ENCODE measurements at places on chromosomes 3 and 15.
A peak's percentile ranks its signal among the peaks of the same experiment; 100 is the strongest.

DNA sequence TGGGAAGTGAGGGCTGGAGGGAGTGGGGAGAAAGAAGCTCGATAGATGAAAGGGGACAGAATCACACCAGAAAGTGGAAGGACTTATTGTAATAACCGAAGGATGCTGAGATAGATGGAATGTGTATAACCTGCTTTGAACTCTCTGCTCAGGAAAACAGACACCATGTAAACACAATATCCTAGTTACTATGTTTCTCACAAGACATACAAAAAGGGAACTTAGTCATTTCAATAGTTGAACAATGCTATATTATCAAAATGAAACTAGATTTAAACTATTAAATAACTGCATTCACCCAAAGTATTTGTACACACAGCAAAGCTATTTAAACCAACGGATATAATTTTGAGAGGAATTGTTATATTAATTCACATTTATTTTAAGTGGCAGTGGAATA is 108.3 kb upstream of the GADL1 start:
- no peak for DNase-seq

DNA sequence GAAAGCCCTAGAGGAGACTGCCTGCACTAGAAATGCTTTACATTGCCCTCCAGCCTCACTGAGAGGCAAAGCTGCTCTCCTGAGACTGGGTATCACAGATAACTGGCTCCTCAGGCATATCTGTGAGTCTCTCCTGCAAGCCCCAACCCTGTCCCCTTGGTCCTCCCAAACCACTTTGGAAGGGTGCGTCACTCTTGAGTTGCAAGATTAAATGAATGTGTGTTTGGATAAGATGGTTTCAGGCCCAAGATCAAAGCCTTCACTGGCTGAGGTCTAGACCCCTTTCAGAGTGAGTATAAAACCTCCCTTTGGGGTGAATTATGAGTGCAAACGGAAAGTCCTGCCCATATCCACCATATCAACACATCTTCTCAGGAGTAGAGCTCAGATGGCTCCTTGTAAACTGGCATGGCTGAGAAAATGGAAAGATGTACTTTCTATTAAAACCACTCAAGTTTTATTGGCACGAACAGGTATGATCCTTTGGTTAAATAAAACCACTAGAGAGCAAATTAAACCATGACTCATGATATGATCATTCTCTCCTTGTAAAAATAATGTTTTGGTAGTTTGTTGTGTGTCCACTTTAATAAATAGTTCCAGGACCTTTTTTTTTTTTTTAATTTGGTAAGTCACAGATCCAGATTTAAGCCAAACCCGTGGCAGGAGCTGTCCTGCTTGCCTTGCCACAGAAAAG is 164.0 kb downstream of the CHST2 start:
- peak; percentile 92 for DNase-seq

DNA sequence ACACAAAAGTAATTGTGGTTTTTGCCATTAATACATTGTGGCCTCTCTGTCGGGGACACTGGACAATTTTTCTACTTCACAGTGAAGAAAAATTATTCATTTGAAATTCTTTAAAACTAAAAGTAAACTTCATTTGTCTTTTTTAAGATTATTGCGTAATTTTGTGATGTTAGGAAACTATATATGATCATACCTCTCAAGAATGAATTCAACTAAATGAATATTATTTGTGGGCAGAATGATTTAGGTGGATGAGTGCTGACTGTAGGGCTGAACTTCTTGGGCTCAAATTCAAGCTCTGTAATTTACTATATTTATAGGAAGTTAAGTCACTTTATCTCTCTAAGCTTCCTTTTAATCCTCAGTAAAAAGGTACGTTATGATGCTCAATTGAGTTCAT is 441.2 kb downstream of the ROBO1 start:
- no peak for DNase-seq

DNA sequence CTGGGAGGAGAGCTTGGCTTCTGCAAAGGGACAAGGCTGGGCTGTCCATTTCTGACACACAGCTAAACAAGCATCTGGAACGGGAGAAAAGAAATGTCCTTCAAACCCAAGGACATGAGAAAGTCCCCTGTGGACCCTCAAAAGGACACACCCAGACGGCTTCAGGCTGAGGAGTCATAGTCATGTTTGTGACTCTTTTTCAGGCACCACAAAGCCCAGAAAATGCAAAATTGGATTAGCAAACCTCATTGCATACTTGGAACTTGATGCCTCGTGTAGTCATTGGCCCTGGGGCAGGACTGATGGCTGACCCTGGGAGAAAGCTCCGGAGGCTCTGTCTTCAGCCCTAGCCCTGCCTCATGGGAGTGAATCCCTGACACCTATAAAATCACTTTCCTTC is 21.5 kb downstream of the FAM174B start:
- DNase-seq: peak; percentile 62

DNA sequence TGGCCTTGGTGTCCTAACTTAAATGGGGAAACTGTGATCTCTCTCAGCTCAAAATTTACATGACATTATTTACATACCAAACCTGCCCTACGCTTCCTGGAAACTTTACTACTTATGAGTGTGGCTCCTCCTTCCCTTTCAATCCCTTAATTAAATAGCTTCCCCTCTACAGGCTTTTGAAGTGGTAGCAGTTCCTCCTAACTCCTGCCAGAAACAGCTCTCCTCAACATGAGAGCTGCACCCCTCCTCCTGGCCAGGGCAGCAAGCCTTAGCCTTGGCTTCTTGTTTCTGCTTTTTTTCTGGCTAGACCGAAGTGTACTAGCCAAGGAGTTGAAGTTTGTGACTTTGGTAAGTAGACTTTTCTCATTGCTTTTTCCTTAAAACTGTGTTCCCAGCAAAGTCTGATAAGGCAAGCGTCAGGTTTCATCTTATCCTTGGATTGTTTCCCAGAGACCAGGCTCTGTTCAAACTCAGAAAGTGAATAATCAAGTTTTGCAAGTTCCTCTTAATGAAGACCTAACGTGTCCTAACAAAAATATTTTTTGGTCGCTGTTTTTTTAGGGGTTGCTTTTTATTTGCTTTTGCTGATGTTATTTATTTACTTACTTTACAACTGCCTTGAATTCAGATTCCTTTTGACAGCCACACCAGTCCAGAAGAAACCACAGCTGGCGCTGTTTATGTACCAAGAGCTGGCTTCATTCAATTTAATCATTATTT is at the start of gene ACP3:
Gene ACP3 (plus strand): TSS at position 179 of the 720 bp plus-strand sequence. CDS start 50 bp downstream, at position 229.
- DNase-seq: peak; percentile 62

DNA sequence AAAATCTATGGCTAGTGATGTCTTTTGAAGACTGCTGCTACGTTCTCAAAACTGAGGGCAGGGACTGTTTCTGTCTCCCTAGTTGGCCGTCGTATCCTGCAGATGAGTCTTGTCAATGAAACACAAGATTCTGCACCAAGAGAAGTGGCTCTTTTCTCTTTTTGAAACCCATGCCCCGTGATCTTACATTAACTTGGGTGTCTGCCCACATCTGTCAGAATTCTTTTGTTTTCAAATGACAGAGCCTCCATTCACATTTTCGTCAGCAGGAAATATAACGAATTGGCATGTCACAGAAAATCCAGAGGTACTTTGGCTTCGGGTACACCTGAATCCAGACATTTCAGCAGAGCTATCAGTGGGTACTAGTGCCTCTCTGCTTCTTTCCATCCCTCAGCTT is 331.3 kb upstream of the PROK2 start:
- DNase-seq: no peak

- no peak for DNase-seq
These were observed 336.7 kb upstream of the ZNF717 start for GRCh38 chr3:76122007-76122406.

DNA sequence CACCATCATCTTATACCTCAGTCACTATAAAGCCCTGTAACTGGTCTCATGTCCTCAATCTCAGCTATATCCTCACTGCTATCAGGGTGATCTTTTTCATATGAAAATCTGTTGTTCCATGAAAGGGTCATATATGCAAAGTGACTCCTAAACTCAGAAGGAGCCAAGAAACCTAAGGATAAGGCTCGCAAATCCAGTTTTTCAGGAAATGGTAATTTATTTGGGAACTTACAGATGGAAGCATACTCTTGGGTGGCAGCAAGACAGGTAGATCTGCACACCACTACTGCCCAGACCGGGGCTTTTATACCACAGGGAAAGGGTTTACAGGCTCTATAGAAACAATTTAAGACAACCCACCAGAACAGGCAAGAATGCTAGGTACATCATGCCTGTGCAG is 272.3 kb downstream of the UBE2E2 start:
- DNase-seq: no peak

DNA sequence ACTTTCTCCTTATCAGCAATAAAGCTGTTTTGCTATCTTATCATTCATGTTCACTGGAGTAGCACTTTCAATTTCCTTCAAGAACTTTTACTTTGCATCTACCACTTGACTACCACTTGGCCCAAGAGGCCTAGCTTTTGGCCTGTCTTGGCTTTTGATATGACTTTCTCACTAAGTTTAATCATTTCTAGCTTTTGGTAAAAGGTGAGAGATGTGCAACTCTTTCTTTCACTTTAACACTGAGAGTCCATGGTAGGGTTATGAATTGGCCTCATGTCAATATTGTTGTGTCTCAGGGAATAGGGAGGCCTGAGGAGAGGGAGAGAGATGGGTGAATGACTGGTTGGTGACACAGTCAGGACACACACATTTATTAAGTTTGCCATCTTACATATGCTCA is 31.0 kb upstream of the FAM3D start:
- no peak for DNase-seq

- peak; percentile 61 for DNase-seq
These were observed 27.5 kb downstream of the PLSCR5 start for GRCh38 chr3:146577662-146578061.

DNA sequence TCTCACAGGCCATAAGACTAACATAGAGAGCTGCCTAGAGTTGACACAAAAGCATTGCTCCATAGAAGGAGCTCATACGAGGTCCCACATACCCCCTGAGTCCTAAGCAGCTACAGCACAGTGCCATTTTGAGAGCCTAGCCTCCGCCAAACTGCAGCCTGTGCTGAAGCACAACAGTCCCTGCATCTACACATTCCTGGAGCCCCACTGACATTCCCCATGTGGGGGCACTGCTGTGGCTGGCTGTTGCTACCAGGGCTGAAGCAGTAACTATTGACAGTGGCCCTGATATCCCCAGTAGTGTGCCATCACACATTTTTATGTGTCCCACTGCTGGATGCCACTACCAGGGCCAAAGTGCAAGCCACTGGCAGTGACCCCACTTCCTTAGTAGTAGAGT is 80.3 kb downstream of the CERS3 start:
- DNase-seq: no peak

DNA sequence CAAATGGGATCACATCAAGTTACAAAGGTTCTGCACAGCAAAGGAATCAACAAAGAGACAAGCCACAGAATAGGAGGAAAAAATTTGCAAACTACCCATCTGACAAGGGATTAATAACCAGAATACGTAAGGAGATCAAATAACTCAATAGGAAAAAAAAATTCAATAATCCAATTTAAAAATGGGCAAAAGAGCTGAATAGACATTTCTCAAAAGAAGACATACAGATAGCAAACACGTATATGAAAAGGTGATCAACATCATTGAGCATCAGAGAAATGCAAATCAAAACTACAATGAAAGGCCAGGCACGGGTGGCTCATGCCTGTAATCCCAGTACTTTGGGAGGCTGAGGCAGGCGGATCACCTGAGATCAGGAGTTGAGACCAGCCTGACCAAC is 23.5 kb upstream of the CPEB1 start:
- DNase-seq: no peak

DNA sequence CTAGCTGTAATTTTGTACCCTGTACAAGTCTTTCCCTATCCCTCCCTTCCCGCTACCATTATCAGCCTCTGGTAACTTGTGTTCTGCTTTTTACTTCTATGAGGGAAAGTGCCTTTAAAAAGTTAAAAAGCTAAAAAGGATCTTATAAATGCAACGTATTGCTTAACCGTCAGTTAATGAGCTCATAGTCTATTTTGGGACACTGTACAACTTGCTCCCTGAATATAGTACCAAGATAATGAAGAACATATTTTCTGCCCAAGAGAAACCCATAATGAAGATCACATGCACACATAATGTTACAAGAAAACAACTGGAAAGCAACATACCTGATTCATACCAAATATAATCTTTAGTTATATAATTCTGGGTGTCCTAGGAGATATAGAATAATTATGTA is 22.6 kb downstream of the ZIC1 start:
- DNase-seq: no peak

GRCh38 chr15:56978898-56979662 is 60.6 kb downstream of the TCF12 start:
- DNase-seq: no peak

GRCh38 chr15:57591822-57592367 is at the start of gene MYZAP:
TSS of gene MYZAP (plus strand) at chr15:57591904. CDS start at chr15:57592035, 131 bp downstream.
- peak; percentile 22 for DNase-seq

DNA sequence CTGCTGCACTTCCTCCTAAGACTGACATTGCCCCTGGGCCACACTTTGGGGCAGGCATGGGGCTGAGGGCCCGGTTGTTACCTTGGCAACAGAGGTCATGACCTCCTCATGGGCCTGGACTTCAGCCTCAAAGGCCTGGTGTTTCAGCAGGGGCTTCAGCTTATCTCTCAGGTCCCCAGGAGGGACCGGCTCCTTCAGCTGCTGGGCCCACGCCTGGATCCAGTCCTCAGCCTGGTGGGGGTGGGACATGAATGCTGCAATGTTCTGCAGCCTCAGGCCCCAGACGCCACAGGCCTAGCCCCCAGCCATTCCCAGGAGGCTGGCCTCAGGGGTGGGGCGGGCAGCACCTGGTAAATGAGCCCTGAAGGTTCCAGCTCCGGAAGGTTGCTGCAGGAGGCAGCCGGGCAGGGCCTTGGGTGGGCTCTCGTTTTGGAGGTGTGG is 27.6 kb downstream of the SPTBN5 start:
- DNase-seq: no peak

DNA sequence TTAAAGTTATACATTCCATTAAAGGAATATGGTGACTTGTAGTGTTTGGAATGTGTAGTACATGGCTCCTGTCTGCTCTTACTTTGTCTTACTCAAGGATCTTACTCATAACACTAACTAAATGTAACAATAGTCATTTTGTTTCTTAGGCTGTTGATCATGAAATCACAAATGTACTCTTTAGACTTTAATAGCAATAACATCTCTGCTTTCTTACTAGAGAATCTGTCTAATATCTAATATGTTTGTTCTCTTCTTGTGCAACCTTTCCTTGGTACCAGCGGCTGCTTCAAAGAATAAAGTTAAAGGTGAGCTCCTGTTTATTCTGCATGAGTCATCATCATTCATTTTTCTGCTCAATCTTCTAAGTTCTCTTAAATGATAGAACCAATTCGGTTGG is 767.5 kb downstream of the CADM2 start:
- no peak for DNase-seq

- DNase-seq: no peak
These were observed 322.6 kb upstream of the NECTIN3 start for GRCh38 chr3:110749006-110749405.

GRCh38 chr3:33105341-33105948 is 8.4 kb upstream of the CRTAP start:
- no peak for DNase-seq

- no peak for DNase-seq
These were observed 114.1 kb upstream of the ADAMTS9 start for GRCh38 chr3:64801856-64802255.

All from M059J (cell line).